Suppressor macrophage treated with lipopolysaccharide for 1 hour (primary cell): ENCODE measurements at places on chromosomes 12 and 14.

GRCh38 chr12:1213205-1213604 lies 222.2 kb downstream of the ERC1 start:
- DNase-seq, result no peak

DNA sequence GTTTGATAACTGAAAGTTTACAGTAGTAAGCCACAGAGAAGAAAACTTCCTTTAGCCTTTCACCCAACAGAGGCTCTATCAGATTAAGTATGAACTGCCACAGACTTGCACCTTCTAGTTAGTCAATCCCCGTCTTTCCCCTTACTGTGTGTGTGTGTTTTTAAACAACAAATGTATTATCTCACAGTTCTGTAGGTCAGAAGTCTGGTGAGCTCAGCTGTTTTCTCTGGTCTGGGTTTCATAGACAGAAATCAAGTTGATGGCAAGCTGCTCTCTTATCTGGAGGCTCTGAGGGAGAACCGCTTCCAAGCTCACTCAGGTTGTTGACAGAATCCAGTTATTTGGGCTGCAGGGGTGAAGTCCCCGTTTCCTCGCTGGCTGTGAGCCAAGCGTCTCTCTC lies 320.5 kb downstream of the PRKD1 start:
- no peak for DNase-seq

DNA sequence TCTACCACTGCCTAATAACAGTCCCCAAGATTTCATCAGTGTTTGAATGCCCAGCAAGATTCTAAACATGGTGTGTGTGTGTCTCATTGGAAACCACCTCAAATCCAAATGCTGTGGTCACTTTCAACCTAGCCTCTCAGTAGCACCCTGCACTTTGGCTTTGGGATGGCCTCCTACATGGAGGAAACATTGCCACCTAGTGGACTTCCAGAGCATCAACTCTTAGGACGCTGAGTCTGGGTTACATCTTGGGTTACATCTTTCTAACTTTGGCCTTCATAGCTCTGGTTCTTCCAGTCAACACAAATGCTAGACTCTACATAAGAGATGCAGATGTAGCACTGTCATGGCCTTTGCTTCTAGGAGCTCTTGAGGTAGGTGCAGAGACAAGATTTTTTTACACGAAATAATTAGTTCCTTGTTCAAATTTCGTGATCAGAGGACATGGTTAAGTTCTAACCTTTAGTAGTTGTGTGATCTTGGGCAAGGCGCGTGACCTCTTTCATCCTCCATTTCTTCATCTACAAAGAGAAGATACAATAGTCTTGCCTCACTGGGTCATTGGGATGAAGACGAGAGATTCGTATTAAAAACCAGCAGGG lies 113.5 kb upstream of the VASH1 start:
- DNase-seq, result peak; percentile 71

DNA sequence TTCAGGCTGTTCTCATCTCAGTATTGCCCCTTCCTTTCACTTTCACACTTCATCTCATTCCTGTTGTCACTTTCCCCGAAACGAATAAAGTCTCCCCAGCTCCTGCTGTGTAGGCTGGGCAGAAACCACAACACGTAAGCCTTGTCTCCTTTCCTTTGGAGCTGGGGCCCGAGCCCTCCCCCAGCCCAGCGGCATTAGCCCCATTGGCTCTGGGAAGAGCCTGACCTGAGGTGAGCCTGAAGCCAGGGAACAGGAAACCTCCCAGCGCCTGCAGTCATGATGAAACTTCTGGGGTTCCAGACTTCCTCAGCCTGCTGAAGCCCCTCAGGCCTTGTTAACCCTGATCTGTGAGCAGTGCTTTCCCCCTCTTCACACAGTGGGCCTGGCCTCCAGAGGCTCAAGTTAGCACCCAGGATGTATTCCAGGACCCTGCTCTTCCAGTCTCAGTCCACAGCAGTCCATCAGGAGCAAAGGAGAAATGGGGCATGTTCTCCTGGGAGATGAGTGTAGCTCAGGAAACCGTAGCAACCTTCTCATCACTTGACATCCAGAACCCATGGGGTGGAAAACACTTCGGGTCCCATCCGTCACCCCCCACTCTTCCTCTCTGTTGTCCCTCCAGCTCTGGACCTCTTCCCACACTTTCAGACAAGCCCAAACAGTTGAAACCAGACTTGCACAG lies 21.8 kb downstream of the VASH1 start:
- DNase-seq, result peak; percentile 17

- no peak for DNase-seq
Measured at GRCh38 chr12:130880411-130880885, 8.6 kb downstream of the RAN start.

GRCh38 chr12:109732321-109733305 lies 19.0 kb downstream of the FAM222A start:
- DNase-seq, result no peak

DNA sequence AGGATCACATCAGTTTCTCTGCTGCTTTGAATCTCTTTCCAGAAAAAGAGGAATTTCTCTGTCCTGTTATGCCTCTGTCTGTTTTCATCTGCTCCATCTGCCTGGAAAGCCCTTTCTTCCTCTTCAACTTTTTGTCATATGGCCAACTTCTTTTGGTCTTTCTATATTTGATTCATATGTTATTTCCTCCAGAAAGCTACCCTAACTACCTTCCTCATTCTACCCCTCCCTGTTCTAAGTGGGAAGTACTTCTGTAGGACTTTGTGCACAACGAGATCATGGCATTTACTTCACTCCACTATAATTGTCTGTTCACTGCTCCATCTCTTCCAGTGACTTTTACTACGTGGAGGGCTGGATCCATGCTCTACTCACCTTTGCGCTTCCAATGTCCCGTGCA lies 5.9 kb downstream of the CLEC4D start:
- DNase-seq, result peak; percentile 81

GRCh38 chr14:31122098-31122611 lies 85.4 kb downstream of the HECTD1 start:
- DNase-seq, result no peak

DNA sequence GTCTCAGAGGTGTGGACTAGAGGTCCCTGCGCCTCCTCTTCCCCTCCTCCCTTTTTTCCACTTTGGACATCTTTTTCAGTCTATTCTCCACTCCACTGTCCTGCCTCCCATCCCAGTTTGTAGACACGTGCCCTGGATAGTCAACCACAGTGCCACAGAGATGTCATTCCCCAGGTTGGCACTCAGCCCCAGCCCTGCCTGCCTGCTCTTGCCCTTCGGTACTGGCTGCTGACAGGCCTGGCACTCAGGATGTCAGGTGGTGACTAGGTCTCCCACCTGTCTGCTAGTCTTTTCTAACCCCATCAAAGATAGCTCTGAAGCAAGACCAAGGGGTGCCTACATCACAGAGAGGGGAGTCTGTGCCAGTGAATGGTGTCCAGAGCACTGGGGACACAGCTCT lies 15.8 kb downstream of the KRT71 start:
- DNase-seq, result no peak

DNA sequence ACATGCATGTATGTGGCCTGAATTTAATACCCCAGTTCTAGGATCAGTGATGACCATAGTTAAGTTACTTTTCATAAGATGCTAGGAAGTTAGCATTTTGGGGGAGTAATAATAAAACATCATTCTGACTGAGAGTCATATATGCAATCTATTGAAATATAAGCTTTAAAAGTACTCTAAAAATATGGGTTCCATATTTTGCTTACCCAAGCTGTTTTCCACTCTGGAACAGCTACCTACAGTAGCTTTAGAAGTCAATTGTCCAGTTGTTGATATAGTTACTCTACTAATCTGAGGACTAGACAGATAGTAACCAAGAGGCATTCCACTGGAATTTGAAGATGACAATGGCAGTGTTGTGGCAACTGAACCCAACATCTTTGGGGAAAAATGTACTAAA lies 4.0 kb downstream of the LMNTD1 start:
- no peak for DNase-seq

DNA sequence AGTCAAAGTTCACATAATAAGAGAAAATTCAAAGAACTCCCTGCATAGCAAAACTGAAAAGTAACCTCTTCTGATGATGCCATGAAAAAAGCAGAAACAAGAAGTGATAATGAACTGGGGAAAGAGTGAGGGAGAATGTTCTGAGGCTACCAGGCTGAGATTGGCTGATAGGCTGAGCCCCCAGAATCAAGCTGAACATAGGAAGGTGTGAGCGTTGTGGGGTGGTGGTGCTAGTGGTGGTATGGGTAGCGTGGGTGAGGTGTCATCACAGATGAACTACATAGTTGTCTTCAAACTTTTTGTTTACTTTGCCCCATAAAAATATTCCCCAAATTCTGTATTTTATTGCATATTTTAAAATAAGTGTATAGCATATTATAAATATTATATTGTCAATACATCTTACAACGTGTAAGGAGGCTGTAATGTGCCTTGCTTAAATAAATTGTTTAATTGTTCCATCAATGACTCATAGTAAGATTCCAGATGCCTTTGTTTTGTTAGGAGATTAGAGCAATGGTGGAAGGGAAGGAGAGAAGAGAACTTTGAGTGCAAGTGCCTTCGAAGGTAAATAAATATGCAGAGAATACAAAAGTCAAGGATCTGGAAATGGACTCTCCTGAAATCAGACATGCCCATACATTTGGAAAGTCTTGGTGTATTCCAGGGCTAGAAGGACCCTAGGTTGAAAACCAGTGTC lies 15.8 kb upstream of the CFAP54 start:
- DNase-seq, result no peak

DNA sequence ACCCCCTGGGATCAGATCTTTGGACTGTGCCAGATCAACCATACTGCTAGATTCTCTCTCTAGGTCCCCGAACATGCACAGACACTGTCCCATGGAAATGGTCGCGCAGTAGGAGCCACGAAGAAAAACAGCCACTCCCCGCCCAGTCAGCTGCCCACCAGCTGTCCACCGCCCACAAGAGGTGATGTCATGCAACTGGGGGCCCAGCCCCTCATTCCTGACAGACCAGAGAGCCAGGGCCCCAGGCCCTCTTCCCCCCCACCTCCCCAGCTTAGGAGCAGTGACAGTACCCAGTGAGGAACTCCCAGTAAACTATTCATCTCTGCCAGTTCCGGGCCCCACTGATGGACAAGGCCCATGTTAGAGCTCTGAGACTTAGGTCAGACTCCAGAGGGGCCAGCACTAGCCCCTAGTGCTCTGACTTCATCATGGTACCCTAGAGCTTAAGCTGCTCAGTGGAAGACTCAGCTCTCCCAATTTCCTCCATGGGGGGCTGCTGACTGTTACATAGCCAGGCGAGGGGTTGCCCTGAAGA lies 3.7 kb upstream of the TAMALIN start:
- no peak for DNase-seq

GRCh38 chr12:103901518-103902173 lies 28.6 kb upstream of the HSP90B1 start:
- DNase-seq, result no peak

- DNase-seq, result no peak
Measured at GRCh38 chr12:22229652-22230279, 104.7 kb downstream of the ST8SIA1 start.

DNA sequence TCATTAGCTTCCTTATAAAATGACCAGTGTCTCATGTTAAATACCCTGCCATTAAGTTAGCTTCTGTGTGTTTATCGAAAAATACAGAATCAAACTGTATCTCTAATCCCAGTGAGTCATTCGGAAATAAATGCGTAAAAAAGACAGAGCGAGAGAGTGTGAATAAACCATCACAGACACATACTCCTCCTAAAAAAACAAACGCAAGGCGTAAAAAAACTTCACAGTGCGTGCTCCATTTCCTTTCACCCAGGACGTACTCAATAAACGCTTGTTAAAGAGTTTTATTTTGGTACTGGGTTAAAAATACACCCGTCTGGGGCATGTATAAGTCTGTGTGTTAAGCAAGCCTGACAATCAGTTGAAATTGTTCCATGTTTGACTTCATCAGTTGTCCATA lies 58.8 kb upstream of the ISM2 start:
- no peak for DNase-seq

- no peak for DNase-seq
Measured at GRCh38 chr14:51140856-51141255, 46.0 kb upstream of the TRIM9 start.

GRCh38 chr12:107558141-107558815 lies 127.3 kb upstream of the PWP1 start:
- DNase-seq, result no peak

GRCh38 chr14:68199554-68200151 lies 380.1 kb downstream of the RAD51B start:
- no peak for DNase-seq

DNA sequence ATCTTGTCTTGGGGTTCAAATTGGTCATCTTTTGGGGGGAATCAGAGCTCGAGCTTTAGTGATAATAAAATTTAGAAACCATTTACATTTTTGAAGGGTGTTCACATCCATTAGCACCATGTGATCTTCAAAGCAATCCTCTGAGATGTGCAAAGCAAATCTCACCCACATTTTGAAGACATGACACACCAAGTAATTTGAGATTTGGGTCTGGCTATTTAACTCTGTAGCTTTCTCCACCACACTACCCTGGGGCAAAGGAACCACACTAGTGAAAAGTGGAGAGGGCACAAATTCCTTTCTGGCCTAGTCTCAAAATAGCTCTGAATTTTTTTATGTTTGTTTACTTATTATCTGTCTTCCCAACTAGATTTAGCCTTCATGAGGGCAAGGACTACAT lies 46.6 kb upstream of the TMEM233 start:
- DNase-seq, result no peak

- no peak for DNase-seq
Measured at GRCh38 chr14:66140963-66141362, 345.2 kb upstream of the CCDC196 start.

- DNase-seq, result peak; percentile 38
Measured at GRCh38 chr14:56112781-56113180, 5.4 kb upstream of the PELI2 start.

DNA sequence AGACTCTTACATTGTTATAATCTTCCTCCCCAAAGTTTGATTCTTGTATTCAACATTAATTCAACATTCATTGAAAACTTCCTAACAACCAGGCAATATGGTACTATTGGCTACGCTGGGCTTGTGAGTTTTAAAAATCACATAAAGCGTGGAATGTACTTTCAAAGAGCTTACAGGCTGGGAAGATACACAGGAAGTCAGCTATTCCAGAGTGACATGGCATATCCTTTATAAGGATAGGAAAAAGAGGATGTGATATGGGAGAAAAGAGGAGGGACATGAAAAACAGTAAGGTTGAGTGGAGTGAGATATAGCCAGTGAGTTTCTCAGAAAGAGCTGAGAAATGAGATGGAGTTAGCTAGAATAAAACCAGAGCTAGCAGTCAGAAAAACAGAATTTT lies 103.6 kb upstream of the ATF7IP start:
- DNase-seq, result no peak

DNA sequence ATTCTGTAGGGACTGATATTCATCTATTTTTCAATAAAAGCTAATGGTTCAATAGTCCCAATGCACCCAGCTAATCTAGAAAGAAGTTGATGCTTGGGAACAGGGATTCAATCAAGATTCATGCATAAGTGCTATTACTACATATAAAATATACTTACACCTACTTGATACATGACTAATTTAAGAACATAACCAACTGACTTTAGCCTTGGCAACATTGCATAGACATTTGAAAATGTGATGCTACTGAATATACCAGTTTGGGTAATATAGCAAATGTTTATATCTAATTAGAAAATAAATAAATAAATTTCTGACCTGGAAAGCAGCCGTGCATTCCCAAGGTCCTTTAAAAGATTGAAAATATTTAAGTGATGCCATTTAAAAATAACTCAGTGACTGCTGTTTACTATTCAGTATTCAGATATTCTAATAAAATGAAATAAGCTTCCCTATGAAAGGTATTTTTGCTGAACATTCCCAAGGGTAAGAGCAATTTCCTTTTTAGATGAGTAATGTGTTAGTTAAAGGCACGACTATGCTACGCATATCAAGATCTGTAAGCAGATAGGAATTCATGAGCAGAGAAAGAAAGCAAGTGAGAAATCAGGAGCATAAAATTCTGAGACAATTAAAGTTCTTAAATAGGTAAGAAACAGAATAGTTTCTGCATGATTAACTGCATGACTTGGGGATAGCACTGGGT lies 160.6 kb upstream of the SYT1 start:
- no peak for DNase-seq

- peak; percentile 54 for DNase-seq
Measured at GRCh38 chr14:95609398-95609990, 74.6 kb downstream of the GLRX5 start.
